ENCODE measurements at places on chromosomes 13 and 19.

DNA sequence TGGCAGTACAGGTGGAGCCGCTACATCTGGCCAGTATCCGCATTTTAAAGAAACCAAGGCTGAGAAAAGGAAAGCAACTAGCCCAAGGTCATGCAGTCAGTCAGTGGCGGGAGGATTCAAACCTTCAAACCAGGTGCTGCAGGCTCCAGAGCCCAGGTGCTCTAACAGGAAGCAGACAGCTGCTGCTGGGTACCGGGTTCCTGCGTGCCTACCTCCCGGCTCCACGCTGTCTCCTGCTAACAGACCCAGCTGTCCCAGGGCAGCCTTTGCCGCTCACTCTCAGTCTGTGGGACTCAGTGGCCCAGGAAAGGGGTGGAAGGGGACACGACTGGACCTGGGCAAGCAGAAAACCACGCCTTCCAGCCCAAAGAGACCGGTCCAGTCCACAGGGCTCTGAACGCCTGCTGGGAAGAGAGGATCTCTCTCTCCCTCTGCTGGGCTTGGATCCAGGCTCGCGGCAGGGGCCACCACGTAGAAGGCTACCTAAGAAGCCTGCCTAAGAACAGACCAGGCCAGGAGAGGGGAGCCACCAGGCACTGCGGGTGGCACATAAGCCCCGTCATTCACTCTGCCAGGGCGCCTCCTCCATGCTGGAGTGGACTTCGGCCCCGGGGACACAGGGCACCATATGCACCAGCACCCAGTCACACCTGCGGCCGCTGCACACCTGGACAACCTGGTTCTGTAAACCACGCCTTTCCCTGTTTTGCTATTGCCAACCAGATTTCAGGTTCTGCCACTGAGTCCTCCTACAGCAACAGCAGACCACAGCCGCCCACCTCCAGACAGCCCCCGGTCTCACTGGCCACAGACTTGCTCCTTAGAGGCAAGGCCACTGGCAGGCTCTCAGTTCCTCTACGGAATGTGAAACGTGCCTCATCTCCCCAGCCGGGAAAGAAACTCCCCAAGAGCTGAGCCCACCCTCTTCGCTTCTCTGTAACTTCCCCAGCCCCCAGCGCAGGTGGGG lies 4.6 kb downstream of the DAPK3 start:
- DNase-seq, result no peak

DNA sequence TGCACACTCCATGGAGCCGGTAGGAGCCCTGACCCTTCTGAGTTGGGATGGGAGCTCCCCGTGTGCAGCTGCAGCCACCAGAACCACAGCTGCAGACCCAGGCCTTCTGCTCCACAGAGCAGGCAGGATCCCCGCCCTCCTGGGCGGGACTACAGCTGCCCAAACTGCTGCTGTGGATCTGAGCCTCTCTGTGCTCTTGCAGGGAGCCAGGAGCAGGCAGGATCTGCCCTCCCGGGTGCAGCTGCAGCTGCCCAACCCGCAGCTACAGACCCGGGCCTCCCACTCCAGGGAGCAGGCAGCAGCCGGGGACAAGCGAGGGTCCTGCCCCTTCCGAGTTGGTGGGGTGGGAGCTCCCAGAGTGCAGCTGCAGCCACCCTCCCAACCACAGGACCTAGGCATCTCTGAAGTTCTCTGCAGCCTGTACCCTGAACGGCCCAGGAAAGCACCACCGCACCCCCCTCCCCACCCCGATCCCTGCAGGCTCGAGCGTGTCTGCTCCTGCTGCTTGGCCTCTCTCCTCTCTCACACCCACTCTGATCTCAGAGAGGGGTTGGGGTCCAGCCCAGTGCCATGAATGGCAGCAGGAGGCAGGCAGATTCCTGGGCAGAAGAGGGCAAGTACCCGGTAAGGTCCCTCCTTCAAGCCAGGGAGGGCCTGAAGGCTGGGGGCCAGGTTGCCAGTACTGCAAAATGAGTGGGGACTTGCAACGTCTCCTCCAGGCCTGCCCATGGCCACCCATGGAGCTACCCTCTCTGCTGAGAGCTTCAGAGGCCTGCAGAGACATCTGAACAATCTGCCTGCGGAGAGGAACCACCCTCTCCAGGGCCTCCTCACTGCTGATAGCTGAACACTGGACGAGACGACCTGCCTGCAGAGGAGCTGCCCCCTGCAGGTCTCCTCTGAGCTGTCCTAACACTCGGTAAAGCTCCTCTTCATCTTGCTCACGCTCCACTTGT lies 16.4 kb upstream of the EMP3 start:
- no peak for DNase-seq

GRCh38 chr13:112903071-112903577 lies 65.9 kb upstream of the MCF2L start:
- no peak for DNase-seq

DNA sequence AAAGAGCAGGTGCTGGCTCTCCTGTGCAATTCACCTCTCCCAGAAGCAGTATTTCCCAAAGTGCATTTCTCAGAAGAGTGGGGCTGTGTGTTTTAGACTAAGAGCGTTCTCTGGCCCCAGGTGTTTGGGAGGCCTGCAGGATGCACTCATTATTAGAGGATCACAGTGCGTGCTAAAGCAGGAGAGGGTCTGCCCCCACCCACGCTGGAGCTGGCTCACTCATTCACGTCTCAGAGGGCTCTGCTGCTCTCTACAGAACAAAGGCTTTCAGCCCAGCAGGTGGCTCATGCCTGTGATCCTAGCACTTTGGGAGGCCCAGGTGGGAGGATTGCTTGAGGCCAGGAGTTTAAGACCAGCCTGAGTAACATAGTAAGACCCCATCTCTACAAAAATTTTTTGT lies 756.7 kb downstream of the UQCRFS1 start:
- DNase-seq, result no peak

DNA sequence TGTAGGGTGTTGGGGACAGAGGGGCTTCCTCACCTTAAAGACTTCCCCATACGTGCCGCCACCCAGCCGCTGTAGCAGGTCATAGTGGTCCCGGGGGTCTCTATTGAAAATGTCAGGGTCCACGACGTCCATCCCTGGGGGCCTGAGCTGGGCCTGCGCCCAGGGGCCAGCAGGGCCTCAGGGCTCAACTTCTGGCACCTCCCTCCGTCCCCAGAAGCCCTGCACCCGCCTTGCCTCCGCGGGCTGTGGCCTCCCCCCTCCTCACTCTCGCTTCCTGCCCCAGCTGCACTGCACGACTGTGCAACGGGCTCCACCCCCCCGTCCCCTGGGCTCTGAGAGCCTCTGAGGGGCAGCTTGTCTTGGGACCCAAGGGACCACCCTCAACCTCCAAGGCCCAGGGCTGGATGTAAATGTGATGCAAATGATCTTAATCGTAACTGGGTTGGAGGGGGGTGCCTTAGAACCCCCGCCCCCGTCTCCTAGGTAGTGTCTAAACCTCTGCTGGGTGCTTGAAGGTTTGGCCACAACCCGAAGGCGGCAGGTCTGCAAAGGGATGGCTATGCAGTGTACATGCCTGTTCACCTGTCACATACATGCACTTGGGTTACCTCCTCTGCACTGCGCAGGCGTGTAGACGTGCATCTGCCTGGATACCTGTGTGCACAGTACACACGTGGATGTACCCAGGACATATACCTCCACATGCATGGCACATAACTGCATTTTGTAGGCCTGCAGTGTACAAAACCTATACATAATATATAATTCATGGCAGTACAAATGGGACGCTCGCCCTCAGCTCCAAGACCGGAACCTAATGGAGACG lies at the start of gene MAP4K1:
TSS of gene MAP4K1 (minus strand) at position 190 of the 826 bp plus-strand sequence. CDS start at position 132, 58 bp downstream.
- peak; percentile 65 for DNase-seq

- DNase-seq, result no peak
Observed at GRCh38 chr13:48741377-48741776, 87.6 kb downstream of the CYSLTR2 start.

DNA sequence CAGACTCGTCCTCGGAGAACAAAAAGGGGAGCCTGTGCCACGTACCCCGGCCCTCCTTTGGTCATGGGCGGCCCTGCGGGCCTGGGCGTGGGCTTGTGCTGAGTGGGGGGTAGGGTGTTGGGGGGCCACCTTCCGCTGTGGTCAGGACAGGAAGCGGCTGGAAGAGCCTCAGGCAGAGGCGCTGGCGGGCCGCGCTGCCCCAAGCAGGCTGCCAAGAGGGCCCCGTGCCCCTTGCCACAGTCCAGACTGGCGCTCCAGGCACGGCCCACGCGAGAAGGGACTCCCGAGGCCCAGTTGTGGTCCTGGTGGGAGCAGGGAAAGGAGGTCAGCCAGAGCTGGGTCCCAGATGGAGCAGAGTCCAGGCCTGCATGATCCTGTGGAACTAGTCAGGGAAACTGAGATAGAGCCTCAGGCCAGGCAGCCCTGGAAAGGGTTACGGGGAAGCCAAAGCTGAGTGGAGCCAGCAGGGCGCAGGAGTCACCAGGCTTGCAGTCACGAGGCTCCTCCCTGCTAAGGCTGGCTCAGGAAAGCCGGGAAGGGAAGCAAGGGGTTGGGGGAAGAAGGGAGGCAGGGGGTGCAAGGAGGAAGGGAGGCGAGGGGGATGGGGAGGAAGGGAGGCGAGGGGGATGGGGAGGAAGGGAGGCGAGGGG lies 135.0 kb downstream of the CRYL1 start:
- no peak for DNase-seq

DNA sequence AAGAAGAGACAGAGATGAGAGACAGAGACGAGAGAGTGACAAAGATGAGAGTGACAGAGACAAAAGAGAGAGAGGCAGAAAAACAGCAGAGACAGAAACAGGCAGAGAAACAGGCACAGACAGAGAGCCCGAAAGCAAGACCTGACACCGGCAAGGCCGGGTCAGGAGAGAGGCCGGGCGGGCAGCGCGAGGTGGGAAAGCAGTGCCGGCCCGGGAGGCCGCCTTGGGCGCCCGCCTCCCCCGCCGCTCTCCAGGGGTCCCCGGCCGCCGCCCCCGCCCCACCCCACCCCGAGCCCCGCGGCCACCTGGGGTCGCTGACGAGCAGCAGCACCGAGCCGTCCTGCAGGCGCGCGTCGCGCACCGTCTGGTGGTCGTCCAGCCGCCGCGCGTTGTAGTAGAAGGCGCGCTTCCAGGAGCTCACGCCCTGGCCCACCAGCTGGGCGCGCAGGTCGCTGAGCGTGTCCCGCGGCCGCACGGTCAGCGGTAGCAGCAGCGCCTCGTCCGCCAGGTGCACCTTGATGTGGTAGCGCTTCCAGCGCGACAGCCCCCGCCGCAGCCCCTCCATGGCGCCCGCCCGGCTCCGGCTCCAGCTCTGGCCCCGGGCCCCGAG lies at the start of gene TINCR:
TSS of gene TINCR (minus strand) at position 594 of the 610 bp plus-strand sequence.
- no peak for DNase-seq

DNA sequence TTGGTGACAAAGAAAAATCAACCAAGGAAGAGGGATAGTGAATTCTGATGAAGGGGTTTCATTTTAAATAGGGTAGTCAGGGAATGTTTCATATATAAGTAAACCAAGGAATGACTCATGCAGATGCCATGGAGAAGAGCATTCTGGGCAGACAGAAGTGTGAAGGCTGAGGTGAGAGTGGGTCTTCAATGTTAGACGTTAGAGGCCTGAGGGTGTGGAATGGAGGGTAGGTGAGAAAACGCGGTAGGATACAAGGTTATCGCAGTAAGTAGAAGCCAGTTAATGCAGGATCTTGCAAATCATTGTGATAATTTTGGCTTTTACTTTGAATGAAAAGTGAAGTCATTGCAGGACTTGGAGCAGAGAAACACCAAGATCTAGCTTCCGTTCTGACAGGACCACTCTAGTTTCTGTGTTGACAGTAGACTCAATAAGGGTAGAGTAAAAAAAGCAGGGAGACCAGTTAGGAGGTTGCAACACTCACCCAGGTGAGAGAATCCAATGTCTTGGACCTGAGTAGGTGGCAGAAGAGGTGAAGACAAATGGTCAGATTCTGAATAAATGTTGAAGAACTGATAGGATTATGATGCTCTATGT lies 225.2 kb upstream of the TMTC4 start:
- no peak for DNase-seq

- no peak for DNase-seq
Observed at GRCh38 chr13:105871768-105872167, 663.7 kb downstream of the EFNB2 start.
